ENCODE measurements at places on chromosomes 7 and 10. TPM values are rescaled to one million over a fixed set of nuclear protein-coding genes. Genes with fewer than 3 reads are reported as not detected.
A peak's percentile ranks its signal among the peaks of the same experiment; 100 is the strongest.

DNA sequence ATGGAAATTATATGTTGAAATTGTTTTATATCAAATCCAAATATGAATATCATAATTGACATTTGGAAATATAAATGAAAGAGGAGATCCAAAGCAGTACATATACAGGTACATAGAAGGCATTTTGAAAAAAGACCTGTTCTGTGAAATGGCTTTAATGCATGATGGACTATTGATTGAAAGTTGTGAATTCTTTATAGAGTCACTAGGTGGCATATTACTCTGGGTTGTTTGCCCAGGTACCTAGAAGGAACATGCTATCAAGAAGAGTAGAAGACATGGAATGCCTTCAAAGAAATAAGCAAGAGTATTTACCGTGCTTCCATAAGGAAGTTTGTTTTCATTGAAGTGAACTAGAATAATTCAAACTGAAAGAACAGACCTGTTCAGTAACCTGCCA lies 160.0 kb upstream of the ANK3 start:
- peak; percentile 19 for DNase-seq

GRCh38 chr10:43055991-43056567 lies 20.8 kb upstream of the RET start:
- DNase-seq: no peak

GRCh38 chr7:3753868-3754267 lies 452.8 kb downstream of the SDK1 start:
- no peak for DNase-seq

- DNase-seq: peak; percentile 98
Measured at GRCh38 chr7:127776776-127777386, 124.9 kb downstream of the SND1 start.

DNA sequence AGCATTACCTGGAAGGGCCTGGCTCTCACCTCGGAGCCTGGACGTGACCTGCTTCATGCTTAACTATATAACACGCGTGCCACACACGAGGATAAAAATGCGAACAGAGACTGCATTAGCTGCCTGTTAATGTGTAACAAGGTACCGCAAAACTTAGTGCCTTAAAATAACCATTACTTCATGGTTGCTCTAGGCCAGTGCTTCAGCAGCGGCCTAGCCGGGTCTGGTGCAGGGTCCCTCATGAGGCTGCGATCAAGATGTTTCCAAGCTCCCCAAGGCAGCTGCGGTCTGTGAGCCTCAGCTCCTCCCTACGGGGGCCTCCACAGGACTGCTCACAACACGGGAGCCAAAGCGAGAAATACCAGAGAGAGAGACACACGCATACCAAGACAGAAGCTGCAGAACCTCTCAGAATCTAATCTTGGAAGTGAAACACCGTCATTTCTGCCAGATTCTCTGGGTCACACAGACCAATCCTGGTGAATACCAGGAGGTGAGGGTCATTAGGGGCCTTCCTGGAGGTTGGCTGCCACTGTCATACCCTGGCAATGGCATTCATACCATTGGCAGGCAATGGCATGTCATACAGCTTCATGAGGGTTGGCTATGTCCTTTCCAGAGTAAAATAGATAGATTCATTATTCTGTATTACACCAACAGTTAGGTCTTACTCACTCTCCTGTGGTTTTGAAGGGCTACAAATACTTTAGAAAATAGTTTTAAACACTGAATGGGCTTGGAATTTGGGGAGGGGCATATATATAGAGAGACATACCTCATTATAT lies 94.5 kb downstream of the HIPK2 start:
- DNase-seq: peak; percentile 76

DNA sequence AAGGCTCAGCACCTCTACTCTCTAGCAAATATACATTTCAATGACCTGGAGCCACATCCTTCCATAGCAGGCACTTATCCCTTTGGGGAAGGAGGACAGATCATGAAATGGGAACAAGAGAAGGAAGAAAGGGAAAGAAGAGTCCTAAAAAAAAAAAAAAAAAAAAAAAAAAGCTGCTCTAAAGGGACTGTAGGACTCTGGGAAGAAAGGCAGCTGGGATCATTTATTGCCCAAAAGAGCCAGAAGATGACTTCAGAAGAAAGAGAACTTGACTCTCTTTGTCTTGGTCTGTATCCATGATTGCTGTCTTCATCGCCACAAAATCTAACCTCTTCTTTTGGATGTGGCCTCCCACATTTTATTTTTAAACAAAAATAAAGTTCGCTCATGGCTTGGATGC lies 203.6 kb upstream of the CELF2 start:
- DNase-seq: no peak

- no peak for DNase-seq
Measured at GRCh38 chr10:29966269-29966668, 93.1 kb downstream of the JCAD start.

GRCh38 chr10:96789571-96790108 lies 42.5 kb upstream of the LCOR start:
- peak; percentile 29 for DNase-seq

DNA sequence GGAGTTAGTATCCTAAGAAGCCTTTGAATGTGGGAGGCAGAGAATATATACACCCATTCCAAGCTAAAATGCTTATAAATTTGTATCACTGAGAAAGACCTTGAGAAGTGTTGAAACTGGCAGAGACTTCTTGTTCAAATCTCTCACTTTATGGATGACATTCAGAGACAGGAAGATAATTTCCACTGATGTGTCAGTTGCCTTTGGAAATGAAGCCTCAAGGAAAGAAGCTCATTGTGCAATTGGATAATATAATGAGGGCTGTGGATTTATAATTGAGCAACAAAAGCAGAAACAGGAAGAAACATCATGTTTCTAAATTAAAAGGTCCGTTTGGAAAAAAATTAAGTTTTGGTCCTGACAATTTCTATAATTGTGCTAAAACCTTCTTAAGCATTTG lies 789.9 kb upstream of the IGFBP3 start:
- DNase-seq: peak; percentile 42

DNA sequence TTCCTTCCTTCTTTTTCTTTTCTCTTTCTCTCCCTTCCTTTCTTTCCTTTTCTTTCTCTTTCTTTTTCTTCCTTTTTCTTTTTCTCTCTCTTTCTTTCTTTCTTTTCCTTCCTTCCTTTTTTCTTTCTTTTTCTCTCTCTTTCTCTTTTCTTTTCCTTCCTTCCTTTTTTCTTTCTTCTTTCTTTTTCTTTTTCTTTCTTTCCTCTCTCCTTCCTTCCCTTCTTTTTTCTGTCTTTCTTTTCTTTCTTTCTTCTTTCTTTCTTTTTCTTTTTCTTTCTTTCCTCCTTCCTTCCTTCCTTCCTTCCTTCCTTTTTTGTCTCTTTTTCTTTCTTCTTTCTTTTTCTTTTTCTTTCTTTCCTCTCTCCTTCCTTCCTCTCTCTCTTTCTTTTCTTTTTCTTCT lies 136.8 kb downstream of the PTN start:
- no peak for DNase-seq

GRCh38 chr7:875476-876076 lies 778 bp upstream of the GET4 start:
- DNase-seq: no peak

The ASCC1 gene
- 37.3 TPM for total RNA-seq

The IL15RA gene
- total RNA-seq: not detected

The NACAD gene
- 2.9 TPM for total RNA-seq

GRCh38 chr10:84335516-84335915 lies 7.1 kb downstream of the CCSER2 start:
- no peak for DNase-seq

GRCh38 chr10:103616705-103617601 lies 123.4 kb downstream of the NEURL1 start:
- peak; percentile 74 for DNase-seq

The GPNMB gene
- total RNA-seq: 206 TPM

The BTBD16 gene
- not detected for total RNA-seq

DNA sequence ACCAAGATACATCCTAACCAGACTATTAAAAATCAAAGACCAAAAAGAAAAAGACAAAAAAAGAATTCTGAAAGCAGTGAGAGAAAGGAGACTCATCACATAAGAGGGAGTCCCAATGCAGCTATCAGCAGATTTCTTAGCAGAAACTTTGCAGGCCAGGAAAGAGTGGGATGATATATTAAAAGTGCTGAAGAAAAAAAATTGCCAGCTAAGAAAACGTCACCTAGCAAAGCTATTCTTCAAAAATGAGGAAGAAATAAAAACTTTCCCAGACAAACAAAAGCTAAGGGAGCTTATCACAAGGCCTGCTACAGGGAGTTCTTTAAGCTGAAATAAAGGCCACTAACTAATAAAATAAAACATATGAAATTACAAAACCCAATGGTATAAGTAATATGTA lies 40.5 kb upstream of the CDK6 start:
- DNase-seq: no peak

The GTF2IRD2 gene
- total RNA-seq: 7.8 TPM

DNA sequence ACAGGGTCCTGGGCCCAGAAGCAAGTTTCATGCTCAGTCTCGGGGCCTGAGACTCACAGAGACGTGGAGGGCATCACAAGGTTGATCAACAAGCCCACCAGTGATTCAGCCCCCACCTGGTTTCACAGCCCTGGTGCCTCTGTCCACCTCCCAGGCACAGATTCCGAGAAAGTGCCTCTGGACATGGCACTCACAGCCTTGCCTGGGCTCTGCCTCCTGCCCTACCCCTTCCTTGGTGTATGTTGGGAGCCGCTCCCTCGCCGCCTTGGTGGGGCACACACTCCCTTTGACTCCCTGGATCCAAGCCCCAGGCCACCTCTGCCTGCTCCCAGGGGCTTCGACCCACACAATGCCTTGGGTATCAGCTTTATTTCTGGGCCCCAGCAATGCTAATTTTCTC lies 200.8 kb upstream of the PPP2R2D start:
- DNase-seq: no peak

DNA sequence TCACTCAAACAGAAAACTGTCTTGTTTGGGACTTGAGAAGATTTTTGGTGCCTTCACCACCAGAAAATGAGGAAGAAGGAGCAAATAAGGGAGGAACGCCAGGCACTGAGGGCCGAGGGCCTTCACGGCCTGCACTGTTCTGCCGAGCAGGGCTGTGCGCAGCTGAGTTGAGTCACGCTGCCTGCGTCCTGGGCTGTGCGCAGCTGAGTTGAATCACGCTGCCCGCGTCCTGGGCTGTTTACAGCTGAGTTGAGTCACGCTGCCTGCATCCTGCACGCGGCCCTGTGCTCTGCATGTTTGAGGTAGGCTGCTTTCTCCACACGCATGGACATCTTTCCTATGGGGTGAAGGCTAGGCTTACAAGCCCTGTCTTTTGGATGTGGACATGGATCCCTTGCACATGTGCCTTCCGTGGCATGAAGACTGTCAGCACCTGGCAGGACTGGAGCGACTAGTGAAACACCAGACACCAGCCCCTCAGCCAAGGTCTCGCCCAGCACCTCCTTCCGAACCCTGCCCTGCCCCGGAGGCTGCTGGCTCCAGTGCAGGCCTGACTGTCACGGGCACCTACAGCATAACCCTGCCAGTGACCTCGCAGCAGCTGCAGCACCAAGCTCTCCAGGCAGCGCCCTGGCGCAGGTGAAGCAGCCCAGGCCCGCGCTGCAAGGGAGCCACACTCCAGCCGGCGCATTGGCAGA lies 96.7 kb downstream of the HTR5A start:
- DNase-seq: peak; percentile 97

GRCh38 chr7:156662277-156662676 lies 21.7 kb downstream of the RNF32 start:
- no peak for DNase-seq

The FAM131B gene
- 1.1 TPM for total RNA-seq

DNA sequence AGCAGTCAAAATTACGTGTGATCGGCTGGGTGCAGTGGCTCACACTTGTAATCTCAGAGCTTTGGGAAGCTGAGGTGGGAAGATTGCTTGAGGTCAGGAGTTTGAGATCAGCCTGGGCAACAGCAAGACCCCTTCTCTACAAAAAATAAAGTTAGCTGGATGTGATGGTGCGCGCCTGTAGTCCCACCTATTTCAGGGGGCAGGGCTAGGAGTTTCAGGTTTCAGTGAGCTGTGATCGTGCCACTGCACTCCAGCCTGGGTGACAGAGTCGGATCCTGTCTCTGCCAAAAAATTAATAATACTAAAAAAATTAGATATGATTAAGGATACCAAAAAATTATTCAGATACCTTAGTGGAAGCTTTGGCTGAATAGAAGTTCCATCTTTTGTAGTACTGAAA lies 136.4 kb downstream of the SDK1 start:
- peak; percentile 28 for DNase-seq

GRCh38 chr10:8242295-8242872 lies 187.9 kb downstream of the GATA3 start:
- DNase-seq: no peak

The WDR86 gene
- total RNA-seq: not detected

The KCNMA1 gene
- 28.6 TPM for total RNA-seq

GRCh38 chr7:26182706-26183105 lies 17.8 kb downstream of the HNRNPA2B1 start:
- no peak for DNase-seq

The RNF148 gene
- not detected for total RNA-seq

- peak; percentile 46 for DNase-seq
Measured at GRCh38 chr10:65358565-65358964, 1567.3 kb upstream of the LRRTM3 start.

DNA sequence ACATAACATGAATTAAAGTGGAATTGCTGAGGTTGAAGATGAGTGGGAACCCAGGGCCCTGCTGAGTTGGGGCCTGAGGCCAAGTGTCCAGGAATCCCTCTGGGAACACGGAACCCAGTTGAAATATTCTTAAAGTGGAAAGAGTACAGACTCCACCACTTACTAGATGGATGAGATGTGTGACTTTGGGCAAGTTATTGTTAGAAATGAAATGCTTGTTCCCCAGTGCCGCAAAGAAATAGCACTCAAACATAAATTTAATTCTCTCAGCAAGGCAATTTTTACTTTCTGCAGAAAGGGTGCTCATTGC lies 54.5 kb downstream of the CCNY start:
- DNase-seq: no peak

Measured in LHCN-M2 (cell line).